Pancreas (tissue), 10 donors: ENCODE measurements at places on chromosomes 2 and 18. TPM values are rescaled to one million over a fixed set of nuclear protein-coding genes. Genes with fewer than 3 reads are reported as not detected.

GRCh38 chr18:50788284-50788683 is 31.5 kb downstream of the MRO start:
- no peaks in the 10 kb centered on the region for H3K27me3 ChIP-seq
- no peak overlapping the region for H3K27ac ChIP-seq
- H3K36me3 ChIP-seq, result no peaks in the 10 kb centered on the region
- no peak for DNase-seq

Gene KIF5C
- 0.98 TPM for total RNA-seq

Gene MEMO1
- total RNA-seq, result 10.5 TPM

Gene TSPYL6
- not detected for total RNA-seq

- H3K36me3 ChIP-seq, result no peaks in the 10 kb centered on the region
- no peaks in the 10 kb centered on the region for H3K4me1 ChIP-seq
- DNase-seq, result no peak
- H3K27me3 ChIP-seq, result no peaks in the 10 kb centered on the region
- no peak overlapping the region for H3K27ac ChIP-seq
Observed at GRCh38 chr2:102657770-102658169, 38.4 kb downstream of the SLC9A2 start.
